ENCODE measurements at places on chromosomes 16 and 17.

- no peak for DNase-seq
Observed at GRCh38 chr16:80263181-80263823, 277.5 kb upstream of the DYNLRB2 start.

DNA sequence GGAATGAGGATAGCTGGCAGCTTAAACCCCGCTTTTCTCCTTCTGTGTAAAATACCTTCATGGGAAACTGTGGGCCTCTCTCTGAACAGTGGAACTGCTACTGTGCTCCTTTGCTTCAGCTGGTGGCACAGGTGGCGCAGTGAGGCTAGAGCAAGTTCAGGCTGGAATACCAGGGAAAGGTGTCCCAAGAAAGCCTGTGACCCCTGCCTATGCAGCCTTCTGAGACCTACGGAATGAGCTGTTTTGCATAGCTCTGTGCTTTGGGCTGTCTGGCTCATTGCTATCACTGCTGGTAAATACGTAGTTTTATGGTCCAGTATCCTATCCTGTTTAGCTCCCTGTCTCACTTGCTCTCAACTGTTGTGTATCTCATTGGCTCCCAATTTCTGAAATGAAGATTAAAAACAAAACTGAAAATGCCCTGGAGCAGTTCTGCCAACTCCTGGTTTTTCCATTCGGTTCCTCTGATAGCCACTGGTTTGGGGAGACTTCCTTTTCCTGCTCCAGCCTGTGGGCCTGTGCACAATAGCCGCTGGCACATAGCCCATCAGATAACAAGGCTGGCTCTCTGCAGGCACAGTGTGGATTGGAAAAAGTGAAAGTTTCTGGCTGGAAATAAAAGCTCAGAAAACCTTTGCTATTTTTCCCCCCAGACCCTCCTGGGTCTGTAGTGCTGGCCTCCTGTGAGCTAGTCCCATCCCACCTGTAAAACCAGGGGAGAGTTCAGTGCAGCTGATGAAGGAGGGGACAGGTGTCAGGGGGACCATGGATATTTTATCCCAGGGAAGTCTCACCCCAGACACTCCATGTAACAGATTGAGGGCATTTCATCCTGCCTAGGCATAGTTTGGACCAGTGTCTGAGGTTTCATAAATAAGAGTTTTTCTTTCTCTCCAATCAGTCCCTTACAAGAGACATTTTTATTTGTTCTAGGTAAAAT, 24.0 kb downstream of the LIMD2 start:
- DNase-seq = no peak

DNA sequence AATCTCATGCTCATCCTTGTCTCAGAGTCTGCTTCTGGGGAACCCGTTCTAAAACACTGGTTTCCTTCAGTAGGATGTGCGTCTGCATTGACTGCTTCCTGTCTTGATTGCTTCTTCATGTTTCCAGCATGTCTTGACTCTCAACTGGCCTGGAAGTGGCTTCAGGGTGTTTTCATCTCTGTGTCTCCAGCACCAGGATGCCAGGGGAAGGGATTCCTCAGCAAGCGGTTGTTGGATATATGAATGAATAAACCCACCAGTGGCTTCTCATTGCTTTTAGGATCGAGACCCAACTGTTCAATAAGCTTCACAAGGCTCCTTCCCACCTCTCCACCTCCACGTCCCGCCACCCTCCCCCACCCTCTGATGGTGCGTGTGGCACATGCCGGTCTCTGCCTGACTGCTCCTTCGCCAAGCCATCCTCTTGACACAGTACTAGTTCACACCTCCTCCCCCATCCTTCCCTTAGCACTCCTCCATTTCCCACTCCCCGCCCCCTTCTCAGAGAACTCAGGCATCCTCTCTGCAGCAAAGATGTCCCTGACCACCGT, 14.1 kb upstream of the TNS4 start:
- no peak for DNase-seq

- DNase-seq = no peak
Observed at GRCh38 chr17:1224330-1224729, 44.5 kb upstream of the ABR start.

GRCh38 chr16:57308041-57308440, 23.6 kb upstream of the PLLP start:
- DNase-seq = no peak

GRCh38 chr17:63946440-63947363, 14.6 kb upstream of the CD79B start:
- no peak for DNase-seq

DNA sequence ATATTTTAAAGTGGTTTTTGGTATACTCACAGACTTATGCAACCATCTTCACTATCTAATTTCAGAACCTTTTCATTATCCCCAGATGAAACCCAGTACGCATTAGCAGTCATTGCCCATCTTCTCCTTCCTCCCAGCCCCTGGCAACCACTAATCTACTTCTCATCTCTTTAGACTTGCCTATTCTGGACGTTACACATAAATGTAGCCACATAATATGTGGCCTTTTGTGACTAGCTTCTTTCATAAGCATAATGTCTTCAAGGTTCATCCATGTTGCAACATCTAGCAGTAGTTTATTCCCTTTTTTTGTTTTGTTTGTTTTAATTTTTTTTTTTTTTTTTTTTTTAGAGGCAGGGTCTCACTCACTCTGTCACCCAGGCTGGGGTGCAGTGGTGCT, 28.5 kb upstream of the C17orf107 start:
- no peak for DNase-seq

DNA sequence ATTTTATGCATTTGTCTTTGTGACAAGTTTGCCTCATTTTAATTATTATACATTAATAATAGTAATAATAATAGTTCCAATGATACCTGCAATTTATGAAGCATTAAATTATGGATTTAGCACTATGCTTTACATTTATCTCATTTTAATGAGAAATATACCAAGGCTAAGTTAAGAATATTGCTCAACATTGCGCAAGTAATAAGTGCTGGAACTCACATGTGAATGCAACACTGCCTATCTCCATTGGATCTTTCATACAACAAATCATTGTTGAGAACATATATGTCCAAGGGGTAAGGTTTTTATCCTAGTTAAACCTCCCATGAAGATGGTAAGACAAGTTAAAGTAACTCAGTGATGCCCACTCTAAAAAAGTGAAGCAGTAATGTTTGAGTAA, 703.7 kb upstream of the SOX9 start:
- DNase-seq = no peak

DNA sequence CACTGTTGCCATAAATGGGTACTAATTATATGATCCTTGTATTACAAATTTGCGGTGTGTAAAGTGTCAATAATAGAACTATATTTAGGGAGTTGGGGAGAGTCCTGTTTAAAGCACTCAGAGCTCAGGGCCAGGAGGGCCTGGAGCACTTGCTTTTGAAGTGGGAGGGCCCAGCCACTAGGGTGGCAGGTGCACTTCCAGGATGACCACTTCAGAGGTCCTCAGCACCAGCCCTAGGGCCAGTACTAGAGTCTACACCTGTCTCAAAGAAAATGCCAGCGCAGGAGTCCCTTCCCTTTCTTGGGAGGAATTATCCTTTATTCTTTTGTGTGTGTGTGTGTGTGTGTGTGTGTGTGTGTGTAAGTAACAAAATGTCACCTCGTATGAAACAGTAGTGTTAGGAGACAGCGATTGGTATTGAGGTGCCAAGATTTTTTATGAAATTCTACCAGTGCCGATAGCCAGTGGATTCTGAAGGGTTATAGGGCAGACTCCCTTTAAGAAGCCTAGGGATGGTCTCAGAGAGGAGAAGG, 31.9 kb downstream of the MYO18A start:
- DNase-seq = no peak

GRCh38 chr17:38508954-38509771, 80.9 kb downstream of the ARHGAP23 start:
- DNase-seq = peak; percentile 87

GRCh38 chr16:53014287-53014686, 38.4 kb downstream of the CHD9NB start:
- no peak for DNase-seq

DNA sequence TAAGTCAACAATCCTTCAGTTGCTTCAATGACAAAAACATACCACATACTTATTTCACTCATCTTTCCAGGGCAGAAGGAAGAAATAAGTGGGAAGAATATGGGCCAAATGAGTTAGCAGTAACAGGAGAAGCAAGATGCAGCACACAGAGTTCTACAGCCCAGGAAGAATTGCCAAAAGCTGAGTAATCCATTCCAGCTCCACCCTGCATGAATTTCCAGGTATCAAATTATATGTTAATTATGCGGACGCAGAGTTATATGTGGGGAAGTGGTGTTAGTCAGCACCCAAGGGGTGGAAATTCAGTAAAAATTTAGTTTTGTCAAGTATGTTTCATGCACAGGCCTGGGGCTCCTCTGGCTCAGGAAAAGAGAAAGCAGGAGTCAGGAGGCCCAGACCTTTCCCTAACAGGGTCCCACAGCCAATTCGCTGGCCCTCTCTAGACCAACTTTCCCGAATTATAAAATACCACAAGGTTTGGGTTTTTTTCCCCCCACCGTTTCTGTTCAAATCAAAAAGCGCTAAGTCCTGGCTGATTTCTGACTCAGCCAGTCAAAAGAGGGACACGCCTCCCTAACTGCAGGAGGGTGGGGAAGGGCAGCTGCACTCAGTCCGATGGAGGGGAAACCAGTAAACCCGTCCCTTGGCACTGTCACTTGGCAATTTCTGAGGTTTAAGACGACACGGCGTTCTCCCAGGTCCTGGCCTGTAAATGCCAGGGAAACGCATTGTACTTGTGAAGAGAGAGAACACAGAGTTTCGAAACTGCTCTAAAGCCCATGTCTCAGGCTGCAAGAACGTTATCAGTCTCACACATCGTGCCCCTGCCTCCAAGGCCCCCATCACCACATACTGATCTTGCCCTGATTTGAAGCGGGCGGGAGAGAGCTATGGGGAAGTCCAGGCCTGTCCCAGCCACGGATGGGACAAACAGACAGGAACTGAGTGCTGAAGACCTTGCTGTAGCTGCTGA, 58.1 kb downstream of the ZFHX3 start:
- peak; percentile 74 for DNase-seq

DNA sequence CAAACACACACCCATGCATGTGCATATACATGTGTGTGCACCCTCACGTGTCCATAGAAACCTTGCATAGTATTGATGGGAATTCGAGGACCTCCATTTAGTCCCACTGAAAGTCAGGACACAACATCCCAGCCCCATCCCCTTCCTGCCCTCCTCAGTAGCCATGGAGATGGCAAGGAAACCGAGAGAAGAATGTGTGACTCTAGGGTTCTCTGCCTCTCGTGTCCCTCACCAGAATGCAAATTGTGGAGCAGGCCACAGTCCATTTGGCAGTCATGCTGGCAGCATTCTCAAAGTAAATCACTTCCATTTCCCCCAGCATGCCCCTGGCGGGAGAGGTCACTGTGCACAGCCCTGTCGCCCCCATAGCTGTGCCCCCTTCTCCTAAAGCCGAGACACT, 141.1 kb downstream of the MSI2 start:
- DNase-seq = no peak

DNA sequence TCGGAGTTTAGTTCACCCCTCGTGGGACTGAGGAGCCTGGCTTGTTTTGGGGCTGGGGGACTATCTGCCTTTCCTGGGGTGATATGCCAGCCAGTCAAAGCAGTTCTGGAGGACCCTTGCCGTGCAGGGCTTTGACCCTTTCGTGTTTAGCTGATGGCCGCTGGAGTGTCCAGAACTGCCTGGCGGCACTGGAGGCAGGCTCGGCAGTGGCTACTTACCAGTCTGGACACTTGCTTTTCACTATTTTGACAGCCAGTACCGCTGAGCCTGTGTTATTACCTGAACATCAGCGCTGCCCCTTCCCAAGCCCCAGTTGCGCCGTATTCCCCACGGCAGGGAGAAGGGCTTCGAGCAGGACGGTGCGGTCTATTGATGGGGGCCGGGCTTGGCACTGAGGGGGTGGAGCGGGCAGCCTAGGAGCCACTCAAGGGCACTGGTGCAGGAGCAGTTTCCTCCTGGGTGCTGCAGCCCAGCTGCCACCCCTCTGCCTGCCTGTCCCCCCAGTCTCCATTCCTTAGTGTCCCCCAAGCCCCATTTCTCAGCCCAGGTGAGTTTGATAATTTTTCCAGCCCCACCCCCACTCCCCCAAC, 18.6 kb downstream of the CCDC92B start:
- no peak for DNase-seq

DNA sequence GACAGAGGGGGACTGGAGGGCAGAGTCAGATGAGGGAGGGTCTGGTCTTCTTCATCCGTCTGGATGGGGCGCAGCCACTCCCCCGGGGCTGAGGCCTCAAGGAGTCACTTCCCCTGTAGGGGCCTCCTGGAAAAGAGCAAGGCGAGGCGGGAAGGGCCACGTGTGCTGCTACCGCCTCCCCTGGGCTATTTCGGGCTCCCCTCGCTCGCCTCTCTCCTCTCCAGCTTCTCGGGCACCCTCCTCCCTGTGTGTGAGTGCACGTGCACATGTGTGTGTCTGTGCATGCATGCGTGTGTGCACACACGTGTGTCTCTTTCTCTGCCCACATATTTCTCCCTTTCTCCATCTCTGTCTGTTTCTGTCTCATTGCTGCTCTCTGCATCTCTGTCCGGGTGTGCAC, 10.1 kb downstream of the GSG1L start:
- DNase-seq = no peak

- no peak for DNase-seq
Observed at GRCh38 chr16:30054451-30054850, 11.1 kb upstream of the ALDOA start.

DNA sequence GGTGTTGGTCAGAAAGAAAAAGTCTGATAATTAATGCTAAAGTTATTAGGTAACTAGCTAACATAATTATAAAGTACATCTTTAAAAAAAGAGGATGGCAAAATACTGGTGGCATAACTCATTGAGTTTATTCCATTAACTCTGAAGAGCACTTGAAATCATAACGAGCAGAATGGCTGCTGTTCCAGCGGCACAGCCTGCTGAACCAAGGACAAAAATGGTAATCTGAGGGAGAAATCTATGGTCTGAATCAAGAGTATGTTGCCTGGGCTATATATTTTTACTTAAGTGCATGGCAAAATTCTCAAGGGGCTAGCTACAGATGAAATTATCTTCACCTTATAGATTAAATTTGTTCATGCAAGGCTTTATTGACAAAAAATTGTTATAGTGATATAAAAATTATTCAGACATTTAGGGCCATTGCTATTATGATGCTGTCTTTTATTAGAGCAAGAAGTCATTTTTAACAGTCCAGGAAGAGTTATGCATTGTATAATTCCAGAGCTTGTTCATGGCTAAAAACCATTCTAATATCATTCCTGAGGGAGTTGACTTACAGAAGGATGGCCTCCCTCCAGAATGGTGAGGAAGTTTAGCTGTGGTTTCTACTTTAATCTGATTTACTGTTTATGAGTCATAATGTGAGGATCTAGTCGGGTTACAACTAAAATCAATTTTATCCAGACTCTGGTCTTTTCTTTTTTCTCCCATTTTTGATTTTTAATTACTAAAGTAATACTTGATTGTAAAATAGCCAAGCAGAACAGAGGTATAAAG, 41.4 kb upstream of the ANKFN1 start:
- no peak for DNase-seq
